ENCODE measurements at places on chromosomes 11 and 22.

GRCh38 chr22:46213052-46213451 lies 37.0 kb downstream of the CDPF1 start:
- no peak for DNase-seq

- DNase-seq = no peak
These were observed 36.3 kb downstream of the ETS1 start for GRCh38 chr11:128551058-128551457.

- DNase-seq = no peak
These were observed 173.9 kb upstream of the B3GAT1 start for GRCh38 chr11:134585666-134586610.

DNA sequence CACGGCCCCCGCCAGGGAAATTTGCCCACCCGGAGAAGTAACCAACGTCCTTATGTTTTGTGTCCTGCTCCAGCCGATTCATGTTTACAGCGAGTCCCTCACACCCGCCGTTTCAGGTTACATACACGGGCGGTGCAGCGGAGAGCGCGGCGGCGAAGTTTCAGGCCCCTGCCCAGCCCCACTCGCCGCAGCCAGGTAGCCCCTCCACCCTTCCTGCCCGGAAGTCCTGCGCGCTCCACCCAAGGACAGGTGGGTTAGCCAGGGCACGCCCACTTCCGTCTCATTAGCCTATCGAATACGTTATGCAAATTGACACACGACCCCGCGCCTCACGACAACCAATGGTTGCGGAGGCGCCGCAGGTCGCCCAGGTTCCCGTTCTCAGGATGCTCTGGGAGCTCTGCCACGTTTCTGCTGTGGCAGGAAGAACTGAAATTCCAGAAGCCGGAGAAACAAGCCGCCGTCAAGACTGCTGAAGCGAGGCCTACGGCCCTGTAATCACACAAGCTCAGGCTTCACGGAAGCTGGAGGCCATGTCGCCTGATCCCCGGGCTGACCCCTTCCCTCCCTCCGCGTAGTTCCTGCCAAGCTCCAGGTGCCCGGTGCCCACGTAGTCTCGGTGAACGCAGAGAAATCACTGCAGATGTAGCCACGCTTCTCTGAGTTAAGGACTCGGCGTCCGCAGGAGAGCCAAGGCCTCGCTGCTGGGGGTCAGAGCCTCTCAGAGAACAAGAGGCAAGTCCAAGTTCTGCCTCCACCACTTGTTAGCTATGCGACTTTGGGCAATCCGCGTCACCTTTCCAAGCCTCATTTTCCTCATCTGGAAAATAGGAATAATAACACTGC lies 22.4 kb upstream of the MYH9 start:
- DNase-seq = no peak

- no peak for DNase-seq
These were observed 12.3 kb upstream of the MPZL2 start for GRCh38 chr11:118276422-118276821.

Data from globus pallidus (tissue), 1 donor.